ENCODE measurements at places on chromosomes 1 and 21.

- DNase-seq, result no peak
Observed at GRCh38 chr21:42850866-42851391, 28.4 kb downstream of the WDR4 start.

DNA sequence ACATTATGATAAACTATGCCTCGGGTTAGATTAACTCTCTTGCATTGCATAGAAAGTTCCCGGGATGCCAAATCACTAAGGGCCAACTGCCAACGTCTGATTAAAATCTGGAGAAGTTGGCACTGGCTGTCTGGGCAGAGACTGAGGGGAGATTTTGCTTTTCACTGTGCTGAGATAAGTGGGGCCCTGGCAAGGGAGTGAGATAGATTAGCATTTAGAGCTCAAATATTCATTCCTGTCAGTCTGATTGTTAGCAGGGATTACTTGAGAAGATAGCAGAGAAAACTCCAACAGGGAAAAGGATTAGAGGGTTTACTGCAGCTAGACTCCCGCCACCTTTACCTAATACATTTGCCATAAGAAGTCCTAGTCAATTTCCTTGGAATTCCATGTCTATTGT, 714.1 kb upstream of the CHRM3 start:
- no peak for DNase-seq

DNA sequence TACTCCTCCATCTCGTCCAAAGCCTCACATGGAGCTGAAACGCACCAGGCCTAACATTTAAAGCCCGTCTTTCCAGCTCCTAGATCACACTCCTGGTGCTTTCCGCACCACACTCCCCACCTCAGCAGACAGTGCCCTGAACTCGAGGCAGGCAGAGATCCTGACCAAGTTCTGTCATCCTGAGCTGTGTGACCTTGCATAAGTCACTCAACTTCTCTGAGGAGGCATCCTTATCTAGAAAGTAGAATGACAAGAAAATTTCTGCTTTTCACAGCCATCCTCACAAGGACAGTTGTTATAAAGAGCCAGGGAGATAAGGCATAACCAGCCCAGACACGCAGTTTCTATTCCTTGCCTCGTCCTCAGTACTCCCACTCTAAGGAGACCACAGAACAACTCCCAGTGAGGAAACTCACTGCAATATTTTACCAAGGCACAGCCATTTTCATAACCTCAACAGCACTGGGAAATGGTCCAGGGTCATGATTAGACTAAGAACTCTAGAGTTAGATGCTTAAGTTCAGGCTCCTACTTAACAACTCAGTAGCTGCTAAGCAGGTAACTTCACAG, 3.1 kb downstream of the LRP8 start:
- no peak for DNase-seq

- DNase-seq, result no peak
Observed at GRCh38 chr1:26744075-26744959, 43.4 kb upstream of the PIGV start.

- DNase-seq, result no peak
Observed at GRCh38 chr1:2946999-2947690, 74.1 kb upstream of the ACTRT2 start.

GRCh38 chr1:98298319-98298718, 363.2 kb upstream of the SNX7 start:
- DNase-seq, result no peak

GRCh38 chr1:84689514-84690396, 506 bp downstream of the SSX2IP start:
- no peak for DNase-seq

- no peak for DNase-seq
Observed at GRCh38 chr21:21046063-21046462, 47.9 kb downstream of the NCAM2 start.

GRCh38 chr1:215407575-215407974, 159.5 kb upstream of the KCTD3 start:
- DNase-seq, result no peak

DNA sequence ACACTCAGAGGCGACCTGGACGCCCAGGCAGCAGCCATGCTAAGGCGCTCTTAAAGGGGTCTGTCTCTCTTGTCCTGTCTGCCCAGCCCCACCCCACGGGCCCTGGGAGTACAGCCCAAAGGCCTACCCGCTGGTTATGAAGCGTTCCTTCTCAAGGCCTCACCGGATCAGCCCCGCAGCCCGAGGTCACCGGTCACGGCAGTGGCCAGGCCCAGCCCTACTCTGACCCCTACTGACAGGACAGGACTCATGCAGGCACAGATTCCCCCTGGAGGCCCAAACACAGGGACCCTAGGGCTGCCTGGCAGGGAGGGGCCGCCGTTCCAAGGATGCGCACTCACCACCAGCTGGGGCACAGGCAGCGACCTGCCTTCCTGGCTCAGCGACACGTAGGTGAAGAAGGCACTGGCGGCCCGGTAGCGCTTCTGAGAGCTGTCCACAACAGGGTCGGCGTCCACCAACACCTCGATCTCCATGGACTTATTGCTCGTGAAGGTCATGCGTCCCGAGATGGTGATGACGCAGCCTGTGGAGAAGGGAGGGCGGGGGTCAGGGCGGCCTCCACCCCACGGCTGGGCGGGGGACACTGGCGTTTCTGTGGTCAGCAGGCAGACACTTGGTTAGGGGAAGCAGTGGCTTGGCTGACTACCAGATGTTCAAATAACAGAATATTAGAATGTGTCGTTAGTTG, 20.0 kb upstream of the GPR153 start:
- DNase-seq, result no peak

DNA sequence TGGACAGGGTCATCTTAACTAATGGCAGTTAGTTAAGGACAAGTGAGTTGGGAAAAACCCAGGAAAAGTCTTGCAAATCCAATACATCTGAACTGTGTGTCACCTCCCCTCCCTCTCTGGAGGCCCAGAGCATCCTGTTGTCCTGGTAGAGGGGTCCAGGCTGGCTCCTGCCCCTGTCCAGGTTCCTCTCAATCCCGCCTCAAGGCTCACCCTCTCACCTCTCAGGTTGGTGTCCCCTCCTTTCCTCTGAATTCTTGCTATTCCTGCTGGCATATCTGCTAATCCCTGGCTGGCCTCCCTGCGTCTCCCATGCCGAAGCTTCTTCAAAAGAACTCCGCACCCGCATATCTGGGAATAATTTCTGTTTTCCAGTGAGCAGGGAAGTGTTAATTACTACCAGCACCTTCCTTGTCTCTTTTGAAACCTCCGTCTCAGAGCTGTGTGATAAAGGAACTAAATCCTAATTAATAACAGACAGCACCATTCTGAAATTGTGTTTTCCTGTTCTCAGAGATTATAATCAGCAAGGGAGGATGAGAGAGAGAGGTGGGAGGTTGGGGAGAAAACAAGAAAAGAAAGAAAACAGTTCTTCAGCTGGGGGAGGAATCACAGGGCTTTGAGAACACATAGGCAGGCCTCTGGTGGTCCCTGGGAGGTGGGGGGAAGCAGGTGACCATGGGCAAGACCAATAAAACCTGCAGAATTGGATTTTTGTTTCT, 568.0 kb downstream of the PTPRU start:
- DNase-seq, result no peak

DNA sequence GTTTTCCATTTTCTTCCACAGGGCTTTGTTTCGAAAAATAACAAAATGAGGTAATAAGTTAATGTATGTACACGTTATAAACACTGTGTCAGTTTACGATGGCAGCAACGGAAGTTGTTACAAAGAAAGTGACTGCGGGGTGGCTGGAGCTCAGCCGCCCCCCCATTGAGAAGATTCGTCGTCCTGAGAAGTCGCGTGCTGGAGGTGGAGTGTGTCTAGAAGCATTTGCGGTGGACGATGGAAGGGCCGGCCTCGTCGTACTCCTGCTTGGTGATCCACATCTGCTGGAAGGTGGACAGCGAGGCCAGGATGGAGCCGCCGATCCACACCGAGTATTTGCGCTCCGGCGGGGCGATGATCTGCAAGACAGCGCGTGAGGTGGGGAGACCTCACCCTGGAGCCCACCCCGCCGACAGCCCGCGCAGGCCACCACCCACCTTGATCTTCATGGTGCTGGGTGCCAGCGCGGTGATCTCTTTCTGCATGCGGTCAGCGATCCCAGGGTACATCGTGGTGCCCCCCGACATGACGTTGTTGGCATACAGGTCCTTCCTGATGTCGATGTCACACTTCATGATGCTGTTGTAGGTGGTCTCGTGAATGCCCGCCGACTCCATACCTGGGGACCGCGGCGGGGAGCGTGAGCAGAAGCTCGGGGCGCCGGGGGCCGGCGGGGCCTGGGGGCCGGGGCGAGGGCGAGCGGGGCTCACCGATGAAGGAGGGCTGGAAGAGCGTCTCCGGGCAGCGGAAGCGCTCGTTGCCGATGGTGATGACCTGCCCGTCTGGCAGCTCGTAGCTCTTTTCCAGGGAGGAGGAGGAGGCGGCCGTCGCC, 2.4 kb downstream of the ACTA1 start:
- DNase-seq, result no peak

- DNase-seq, result no peak
Observed at GRCh38 chr1:167293057-167293456, 72.4 kb downstream of the POU2F1 start.

GRCh38 chr21:38950435-38951094, 144.8 kb downstream of the ETS2 start:
- DNase-seq, result peak; percentile 51

DNA sequence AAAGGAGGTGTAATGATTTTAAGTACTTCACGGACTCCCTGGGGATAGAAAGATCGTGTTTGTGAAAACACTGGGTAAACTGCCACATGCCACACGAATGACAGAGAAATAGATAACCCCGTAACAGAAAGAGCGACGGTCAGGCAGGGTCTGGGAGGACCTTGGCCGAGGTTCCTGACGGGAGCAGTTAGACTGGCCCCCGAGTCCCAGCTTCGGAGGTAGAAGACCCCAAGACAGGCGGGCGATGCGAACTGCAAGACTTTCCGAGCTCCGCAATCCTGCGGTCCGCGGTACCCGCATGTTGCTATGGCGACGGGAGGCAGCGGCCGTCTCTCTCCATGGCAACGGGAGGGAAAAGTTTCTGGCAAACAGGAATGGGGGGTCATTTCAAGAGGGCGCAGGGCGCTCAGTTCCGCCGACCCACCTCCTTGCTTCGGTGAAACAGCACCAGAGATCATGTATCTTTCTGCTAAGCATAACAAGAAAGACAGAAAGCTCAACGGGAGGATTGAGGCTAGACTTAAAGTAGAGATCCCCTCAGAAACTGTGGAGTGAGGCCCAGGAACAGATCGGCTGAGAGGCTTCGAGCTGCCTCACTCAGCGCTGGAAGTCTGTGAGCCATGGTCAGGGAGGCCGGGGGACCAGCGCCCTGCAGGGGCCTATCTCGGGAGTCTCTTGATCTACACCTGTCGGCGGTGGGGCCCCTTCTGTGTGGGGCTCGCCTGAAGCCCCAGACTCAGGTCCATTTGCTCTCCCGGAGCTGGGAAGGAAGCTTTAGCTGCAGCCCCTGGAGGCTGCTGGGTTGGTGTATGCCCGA, 685 bp upstream of the SYT6 start:
- no peak for DNase-seq

- DNase-seq, result no peak
Observed at GRCh38 chr1:211501711-211502400, 9.9 kb upstream of the RD3 start.

- no peak for DNase-seq
Observed at GRCh38 chr21:27379354-27379753, 412.5 kb upstream of the ADAMTS5 start.

- peak; percentile 58 for DNase-seq
Observed at GRCh38 chr21:28975397-28975796, 17.3 kb downstream of the LTN1 start.

DNA sequence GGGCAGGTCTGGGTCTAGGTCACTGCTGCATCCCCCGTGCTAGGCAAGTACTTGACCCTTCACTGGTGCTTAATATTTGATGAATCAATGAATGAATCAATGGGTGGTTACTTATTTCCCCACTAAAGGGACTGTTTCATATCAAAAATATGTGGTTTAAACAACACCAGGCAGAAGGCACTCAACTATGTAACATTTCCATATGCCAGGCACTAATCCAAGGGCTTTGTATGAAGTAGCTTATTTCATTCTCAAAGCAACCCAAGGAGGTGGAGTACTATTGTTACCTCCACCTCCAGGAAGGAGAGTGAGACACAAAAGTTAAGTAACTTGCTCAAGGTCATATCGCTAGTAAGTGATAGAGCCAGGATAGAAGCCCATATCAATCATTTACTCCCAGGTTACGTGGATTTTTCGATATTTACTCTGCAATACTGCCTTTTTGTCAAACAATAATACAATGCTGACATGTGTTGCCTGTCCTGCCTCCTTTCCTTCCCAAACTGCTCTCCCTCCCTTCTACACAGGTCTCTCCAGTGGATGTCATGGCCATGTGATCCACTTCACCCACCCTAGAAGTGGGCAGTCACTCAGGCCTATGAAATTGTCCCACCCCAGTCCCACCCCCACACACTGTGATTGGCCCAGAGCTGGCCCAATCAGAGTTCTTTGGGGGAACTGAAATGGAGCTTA, 142.8 kb downstream of the ETS2 start:
- peak; percentile 55 for DNase-seq

DNA sequence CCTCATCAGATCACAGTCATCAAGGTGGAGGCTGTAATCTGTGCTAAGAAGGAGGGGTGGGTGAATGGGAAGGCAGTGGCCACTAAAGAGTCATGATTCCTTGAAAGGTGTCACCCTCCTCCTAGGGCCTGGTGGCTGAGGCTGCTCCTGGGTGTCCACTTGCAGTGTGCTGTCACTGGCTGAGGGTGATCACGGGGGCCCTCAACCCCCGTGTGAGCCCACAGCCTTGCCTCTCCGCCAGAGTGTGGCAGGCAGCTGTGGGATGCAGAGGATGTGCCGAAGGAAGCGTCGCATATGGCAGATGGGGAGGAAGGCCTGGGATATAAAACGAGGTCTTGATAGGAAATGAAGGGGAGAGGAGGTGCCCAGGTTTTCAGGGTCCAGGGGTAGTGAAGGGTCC, 476.5 kb downstream of the PTPRU start:
- no peak for DNase-seq

- no peak for DNase-seq
Observed at GRCh38 chr21:32320726-32321125, 22.1 kb downstream of the MRAP start.

DNA sequence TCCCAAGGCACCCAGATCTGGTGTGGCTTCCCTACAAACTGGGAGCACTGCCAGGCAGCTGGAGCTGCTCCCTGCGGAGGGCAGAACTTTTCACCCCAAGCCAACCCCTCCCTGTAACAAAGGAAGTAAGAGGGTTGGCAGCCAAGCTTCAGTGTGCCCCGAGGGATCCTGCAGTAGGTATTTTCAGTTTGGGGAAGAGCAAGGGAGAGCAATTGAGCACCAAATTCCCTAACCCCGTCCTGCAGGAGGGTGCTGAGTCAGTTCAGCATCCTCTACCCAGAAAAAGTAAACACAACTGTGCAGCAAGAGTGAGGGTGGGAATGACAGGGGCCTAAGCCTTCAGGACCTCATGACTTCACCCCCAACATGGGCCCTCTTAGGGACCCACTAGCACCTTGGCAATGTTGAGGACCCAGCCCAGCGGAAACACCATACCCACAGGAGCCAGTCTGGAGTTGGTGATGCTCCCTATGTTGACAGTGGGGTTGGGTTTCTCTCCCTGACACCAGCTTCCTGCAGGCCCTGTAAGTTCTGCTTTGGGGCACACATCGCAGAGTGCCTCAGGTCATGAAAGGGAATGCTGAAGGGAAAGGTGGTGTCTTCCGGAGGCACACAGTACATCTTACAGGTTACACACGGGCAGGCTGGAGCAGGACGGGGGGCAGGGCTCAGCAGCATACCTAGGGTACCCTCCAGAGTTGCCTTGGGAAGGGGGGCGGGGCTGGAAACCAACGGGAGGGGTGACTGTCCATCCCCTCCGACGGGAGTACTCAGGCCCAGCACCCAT, 14.8 kb downstream of the SH3BP5L start:
- no peak for DNase-seq

- DNase-seq, result no peak
Observed at GRCh38 chr1:156579472-156579871, at the start of gene TTC24. TSS of gene TTC24 (plus strand) at chr1:156579723. CDS start at chr1:156581365, 1,642 bp downstream.

- DNase-seq, result no peak
Observed at GRCh38 chr21:21997390-21998333, 999.5 kb downstream of the NCAM2 start.
